ENCODE measurements at places on chromosomes 3 and 15.

GRCh38 chr15:37053166-37053565 lies 47.2 kb downstream of the MEIS2 start:
- DNase-seq = no peak

GRCh38 chr15:90571063-90571541 lies 41.4 kb downstream of the CRTC3 start:
- no peak for DNase-seq

DNA sequence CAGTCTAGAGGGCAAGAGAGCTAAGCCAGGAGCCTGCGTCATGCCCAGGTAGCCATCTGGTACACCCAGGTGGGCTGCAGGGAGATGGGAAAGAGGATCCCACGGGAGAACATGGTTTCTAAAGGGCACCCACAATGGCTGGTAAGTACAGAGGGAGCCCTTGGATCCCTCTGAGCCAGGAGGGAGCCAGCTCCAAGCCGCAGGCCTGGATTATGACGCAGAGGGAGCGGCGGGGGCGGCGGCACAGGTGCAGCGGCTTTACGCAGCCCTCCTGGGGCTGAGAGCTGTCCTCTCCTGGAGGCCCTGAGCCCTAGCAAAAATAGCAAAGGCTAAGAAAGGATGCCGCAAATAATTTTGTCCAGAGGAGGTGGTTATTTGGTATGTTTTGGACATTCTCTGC lies 2.8 kb downstream of the CAV3 start:
- DNase-seq = no peak

DNA sequence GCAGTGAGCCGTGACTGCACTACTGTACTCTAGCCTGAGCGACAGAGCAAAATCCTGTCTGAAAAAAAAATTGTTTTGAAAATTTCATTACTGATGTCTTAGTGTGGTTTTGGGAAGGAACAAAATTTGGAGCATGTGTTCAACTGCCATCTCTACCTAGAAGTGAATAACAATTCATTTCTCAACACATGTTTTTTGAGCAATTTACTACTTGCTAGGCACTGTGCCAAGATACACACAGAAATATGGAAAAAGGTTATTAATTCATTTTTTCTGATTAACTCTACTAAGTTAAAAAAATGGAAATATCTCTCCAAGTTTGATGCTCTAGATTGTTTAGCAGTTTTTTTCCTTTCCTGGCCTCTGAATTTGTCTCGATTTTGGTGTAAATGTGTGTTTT lies 5.2 kb upstream of the TCF12 start:
- DNase-seq = no peak
